ENCODE measurements at places on chromosomes 12 and 14. TPM values are rescaled to one million over a fixed set of nuclear protein-coding genes. Genes with fewer than 3 reads are reported as not detected.

DNA sequence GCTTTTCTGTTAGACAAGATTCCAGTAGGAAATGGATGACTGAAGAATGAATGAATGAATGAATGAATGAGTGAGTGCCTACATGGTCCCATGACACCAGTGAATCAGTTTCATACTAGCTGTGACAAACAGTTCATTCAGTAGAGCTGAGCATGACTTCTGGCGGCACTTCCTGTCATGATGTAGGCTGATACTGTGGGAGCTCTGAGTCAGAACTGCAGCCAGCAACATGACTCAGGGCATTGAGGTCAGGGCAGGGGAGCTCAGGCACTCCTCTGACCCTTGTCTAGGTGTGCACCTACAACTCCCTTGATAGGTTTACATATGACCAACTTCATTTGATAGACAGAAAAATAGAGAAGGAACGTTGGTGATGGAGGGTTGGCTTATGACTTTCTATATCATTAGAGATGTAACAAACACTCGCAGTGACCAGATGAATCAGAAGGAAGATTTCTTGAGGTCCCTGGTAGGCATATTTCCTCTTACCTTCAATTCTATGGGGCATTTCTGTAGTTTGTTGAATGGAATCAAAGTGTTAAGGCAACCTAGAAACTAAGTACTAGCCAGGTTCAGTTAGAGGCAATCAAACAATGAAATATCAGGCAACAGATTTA, 139.3 kb upstream of the ARHGAP5 start:
- peak; percentile 55 for DNase-seq
- H3K36me3 ChIP-seq = no peaks in the 10 kb centered on the region
- no peak overlapping the region for H3K4me3 ChIP-seq

The EVL gene
- 112 TPM for total RNA-seq

DNA sequence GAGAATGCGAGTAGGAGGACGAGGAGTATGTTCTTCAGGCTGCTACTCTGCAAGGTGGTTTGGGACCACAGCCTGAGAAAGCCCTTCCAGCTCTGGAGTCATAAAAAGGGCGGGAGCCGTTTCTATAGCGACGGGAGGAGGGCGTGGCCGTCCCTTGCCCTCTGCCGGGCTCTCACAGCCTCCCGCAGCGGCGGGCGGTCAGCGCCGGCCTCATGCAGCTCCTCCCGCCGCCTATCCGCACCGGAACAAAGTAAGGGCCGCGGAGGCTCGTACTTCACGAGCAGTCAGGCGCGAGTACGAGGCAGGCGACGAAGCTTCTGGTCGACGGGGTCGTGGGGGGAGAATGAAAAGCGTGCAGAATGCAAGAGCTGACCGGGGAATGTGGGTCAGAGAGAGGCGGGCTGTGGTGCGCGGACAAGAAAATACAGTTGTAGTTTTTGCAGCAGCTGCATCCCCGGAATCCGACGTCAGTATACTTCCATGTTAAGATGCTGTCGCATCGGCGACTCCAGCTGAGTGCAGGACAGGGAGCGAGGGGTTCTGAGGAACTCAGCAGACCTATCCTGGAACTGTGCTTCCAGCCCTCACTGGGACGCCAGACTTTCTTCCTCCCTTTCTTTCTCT, at the start of gene DYRK4:
TSS of gene DYRK4 (plus strand) at position 175 of the 624 bp plus-strand sequence. CDS start at position 213, 38 bp downstream.
- no peak within 1 kb of the TSS for H3K4me3 ChIP-seq
- no peak for DNase-seq
- no peak within 1 kb of the TSS for H3K27ac ChIP-seq

- H3K27ac ChIP-seq = no peak overlapping the region
- H3K36me3 ChIP-seq = no peaks in the 10 kb centered on the region
- H3K4me3 ChIP-seq = no peak overlapping the region
- no peak for DNase-seq
- H3K27me3 ChIP-seq = no peaks in the 10 kb centered on the region
Observed at GRCh38 chr12:30286345-30286926, 409.2 kb downstream of the IPO8 start.

DNA sequence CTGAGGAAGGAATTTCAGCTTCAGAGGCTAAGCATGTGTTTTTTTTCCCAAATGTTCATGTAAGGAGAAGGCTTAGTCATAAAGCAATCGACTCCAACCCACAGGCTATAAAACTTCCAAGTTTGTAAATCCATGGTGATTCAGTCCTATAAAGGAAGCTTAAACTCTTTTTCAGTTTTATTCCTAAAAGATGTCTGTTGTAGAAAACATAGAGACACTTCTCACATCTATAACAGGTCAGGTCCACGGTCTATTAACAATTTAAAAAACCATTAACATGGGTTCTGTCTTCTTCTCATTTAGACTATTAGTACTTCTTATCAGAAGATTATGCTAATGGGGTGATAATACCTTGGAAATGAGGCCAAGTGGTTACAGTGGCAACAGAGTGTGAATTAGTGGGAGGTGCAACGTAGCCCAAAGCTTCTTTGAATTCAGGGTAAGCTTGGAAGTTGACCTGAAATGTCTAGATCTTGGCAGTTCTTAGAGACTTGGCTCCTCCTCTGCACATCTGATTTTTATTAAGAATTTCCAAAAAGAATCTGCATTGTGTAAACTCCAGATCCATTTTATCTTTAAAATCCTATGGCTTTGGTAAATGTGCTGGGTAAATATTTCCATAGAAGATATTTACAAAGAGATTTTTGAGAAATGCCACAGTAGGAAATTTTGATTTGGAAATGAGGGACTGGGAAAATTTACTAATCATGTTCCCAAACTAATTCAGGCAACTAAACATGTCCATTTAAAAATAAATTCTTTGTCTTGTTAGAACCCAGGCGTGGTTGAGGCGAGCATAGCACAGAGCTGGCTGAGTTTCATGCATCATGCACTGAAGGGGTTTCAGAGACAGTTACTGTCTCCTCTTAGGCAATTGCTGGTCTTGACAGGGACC, 86.4 kb downstream of the EML1 start:
- no peak overlapping the region for H3K4me3 ChIP-seq
- H3K4me1 ChIP-seq = no peaks in the 10 kb centered on the region
- no peaks in the 10 kb centered on the region for H3K36me3 ChIP-seq
- DNase-seq = no peak
- H3K27ac ChIP-seq = no peak overlapping the region
- H3K27me3 ChIP-seq = peaks cover 3% of the 10 kb centered on the region

The GPR132 gene
- 39.6 TPM for total RNA-seq

- peaks cover 18% of the 10 kb centered on the region for H3K4me1 ChIP-seq
- H3K4me3 ChIP-seq = peak overlapping the region; percentile 97
- H3K36me3 ChIP-seq = peaks cover 5% of the 10 kb centered on the region
Observed at GRCh38 chr14:68796418-68797101, 3.7 kb upstream of the ZFP36L1 start.

DNA sequence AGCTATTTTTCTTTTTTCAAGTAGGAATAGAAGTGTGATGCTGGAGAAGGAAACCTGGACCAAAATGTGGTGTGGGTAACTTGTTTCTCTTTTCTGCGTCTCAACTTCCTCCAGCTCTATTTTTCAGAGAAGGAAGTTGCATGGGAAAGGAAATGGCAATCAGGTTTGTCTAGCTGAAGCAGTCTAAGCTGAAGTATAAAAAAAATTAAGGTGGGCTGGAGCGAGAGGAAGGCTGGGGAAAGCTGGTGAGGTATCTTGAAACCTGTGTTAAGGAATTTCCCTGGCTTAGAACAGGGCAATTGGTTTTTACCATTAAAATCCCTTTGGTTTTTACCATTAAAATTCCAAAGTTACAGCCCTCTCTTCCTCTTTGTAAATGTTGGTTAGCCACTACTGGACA, 34.2 kb upstream of the NINJ2 start:
- H3K4me3 ChIP-seq = no peak overlapping the region
- DNase-seq = no peak
- no peaks in the 10 kb centered on the region for H3K36me3 ChIP-seq
- H3K27me3 ChIP-seq = no peaks in the 10 kb centered on the region

The RNASE1 gene
- total RNA-seq = 0.40 TPM

The TAS2R20 gene
- total RNA-seq = 1.2 TPM

DNA sequence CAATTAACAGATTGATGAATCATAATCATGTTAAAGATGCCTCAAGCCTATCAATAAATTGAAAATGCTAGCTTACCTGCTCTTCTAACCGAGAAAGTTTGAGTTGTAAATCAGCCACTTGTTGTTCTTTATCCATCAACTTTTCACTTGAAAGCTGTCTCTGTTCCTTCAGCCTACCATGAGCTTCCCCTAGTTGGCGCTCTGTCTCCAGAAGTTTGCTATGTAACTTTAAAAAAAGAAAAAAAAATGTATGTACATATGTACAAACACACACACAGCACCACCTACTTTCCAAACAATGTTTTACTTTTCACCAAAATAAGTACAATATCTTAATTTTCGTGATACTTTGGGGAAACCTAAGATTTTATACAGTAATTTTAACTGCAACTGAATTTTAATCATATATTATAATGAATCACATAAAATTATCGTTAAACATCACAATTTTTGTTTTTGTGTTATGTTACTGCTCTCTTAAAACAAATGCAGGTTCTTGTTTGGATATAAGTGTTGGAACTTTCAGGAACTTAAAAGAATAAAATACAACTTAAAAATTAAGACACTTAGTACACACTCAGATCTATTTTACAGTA, 101.2 kb downstream of the EEA1 start:
- DNase-seq = peak; percentile 12
- no peak overlapping the region for H3K27ac ChIP-seq
- H3K27me3 ChIP-seq = no peaks in the 10 kb centered on the region
- no peaks in the 10 kb centered on the region for H3K36me3 ChIP-seq

- no peak within 1 kb of the TSS for H3K27ac ChIP-seq
- H3K36me3 ChIP-seq = no peaks in the 10 kb centered on the region
- peaks cover 24% of the 10 kb centered on the region for H3K27me3 ChIP-seq
- peaks cover 6% of the 10 kb centered on the region for H3K4me1 ChIP-seq
Observed at GRCh38 chr12:62934799-62935674, at the start of gene PPM1H. PPM1H (minus strand) TSS chr12:62935150; CDS start chr12:62934736, 414 bp downstream.

DNA sequence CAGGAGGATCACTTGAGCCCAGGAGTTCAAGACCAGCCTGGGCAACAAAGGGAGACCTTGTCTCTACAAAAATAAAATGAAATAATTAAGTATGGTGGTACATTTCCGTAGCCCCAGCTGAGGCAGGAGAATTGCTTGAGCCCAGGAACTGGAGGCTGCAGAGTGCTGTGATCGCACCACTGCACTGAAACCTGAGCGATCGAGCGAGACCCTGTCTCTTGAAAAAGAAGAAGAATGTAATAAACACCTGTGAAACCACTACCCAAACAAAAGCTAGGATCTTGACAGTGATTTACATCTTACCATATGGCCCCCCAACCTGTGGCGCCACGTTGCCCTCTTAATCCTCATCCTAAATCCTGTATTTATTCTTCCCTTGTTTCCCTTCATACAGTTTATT, 5.7 kb upstream of the DTX1 start:
- no peak overlapping the region for H3K4me3 ChIP-seq
- no peak overlapping the region for H3K27ac ChIP-seq
- no peaks in the 10 kb centered on the region for H3K36me3 ChIP-seq
- peaks cover under 1% of the 10 kb centered on the region for H3K27me3 ChIP-seq
- H3K4me1 ChIP-seq = peaks cover 35% of the 10 kb centered on the region

- no peaks in the 10 kb centered on the region for H3K36me3 ChIP-seq
- H3K4me1 ChIP-seq = peaks cover 43% of the 10 kb centered on the region
- peak overlapping the region; percentile 64 for H3K27ac ChIP-seq
- 0 out of 2 replicates have a peak overlapping the region, but pooled peaks have one; percentile 3 for H3K4me3 ChIP-seq
Observed at GRCh38 chr14:24273422-24273998, 2.1 kb upstream of the RABGGTA start.

- H3K27ac ChIP-seq = no peak overlapping the region
- no peaks in the 10 kb centered on the region for H3K27me3 ChIP-seq
- H3K36me3 ChIP-seq = peaks cover 2% of the 10 kb centered on the region
- no peaks in the 10 kb centered on the region for H3K4me1 ChIP-seq
Observed at GRCh38 chr12:113931517-113931916, 34.6 kb downstream of the RBM19 start.

The SERPINA12 gene
- total RNA-seq = not detected

The CDCA4 gene
- 60.2 TPM for total RNA-seq

- H3K4me3 ChIP-seq = no peak overlapping the region
- no peaks in the 10 kb centered on the region for H3K27me3 ChIP-seq
- no peak for DNase-seq
- peaks cover 10% of the 10 kb centered on the region for H3K4me1 ChIP-seq
Observed at GRCh38 chr12:50120521-50120920, 8.5 kb downstream of the COX14 start.

- H3K4me1 ChIP-seq = no peaks in the 10 kb centered on the region
- H3K27me3 ChIP-seq = no peaks in the 10 kb centered on the region
- no peak overlapping the region for H3K4me3 ChIP-seq
- H3K27ac ChIP-seq = no peak overlapping the region
- DNase-seq = no peak
- no peaks in the 10 kb centered on the region for H3K36me3 ChIP-seq
Observed at GRCh38 chr12:15627995-15628945, 160.9 kb downstream of the EPS8 start.

GRCh38 chr14:54788701-54789100, 113.9 kb downstream of the GCH1 start:
- DNase-seq = no peak
- no peaks in the 10 kb centered on the region for H3K4me1 ChIP-seq
- H3K4me3 ChIP-seq = no peak overlapping the region

DNA sequence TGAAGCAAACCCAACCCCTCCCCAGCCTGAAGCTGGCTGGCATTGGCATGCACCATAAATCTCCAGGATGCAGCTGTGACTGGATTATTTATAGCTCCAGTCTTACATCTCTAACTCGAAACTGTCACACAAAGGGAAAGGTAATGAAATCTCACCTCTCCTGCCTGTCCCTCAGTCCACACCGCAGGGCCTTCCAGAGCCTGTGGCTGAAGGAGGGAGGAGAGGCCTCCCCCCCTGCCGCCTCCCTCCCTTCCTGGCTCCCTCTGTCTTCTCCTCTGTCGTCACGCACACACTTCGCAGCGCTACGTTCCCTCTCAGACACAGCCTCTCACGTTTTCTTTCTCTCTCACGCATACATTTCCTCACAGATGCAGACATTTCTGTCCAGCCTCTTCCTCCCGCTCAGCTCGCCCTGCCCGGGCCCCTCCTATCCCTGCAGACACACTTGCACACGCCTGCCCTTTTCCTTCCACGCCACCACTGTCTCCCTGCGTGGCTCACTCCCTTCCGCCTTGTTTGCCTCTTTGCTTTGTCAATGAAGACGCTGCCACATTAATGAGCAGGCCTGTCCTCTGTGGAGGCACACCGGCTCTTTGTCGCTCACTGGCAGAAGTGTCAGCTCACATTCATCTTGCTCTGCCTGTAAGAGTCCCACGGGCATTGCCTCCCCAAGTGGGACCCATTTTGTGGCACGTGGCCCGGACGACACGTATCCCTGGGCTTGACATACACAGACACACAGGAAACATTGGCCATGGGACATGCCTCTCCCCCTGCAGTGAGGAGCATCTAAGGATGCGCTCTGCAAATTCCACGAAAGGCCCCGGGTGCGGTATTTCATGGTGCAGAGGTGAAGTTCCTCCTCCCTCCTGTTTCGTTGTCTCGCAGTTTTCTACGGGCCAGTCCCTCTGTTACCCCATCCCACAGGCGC, 27.9 kb downstream of the IRF2BPL start:
- no peaks in the 10 kb centered on the region for H3K27me3 ChIP-seq
- peak overlapping the region; percentile 66 for H3K27ac ChIP-seq
- peak overlapping the region; percentile 56 for H3K4me3 ChIP-seq
- no peak for DNase-seq
- peaks cover 29% of the 10 kb centered on the region for H3K4me1 ChIP-seq

GRCh38 chr12:88432531-88433490, 147.5 kb downstream of the KITLG start:
- no peaks in the 10 kb centered on the region for H3K36me3 ChIP-seq
- no peaks in the 10 kb centered on the region for H3K27me3 ChIP-seq
- H3K4me1 ChIP-seq = 0 out of 2 replicates have a peak, but pooled peaks cover 5% of the 10 kb centered on the region
- DNase-seq = no peak
- H3K4me3 ChIP-seq = no peak overlapping the region

The ANO2 gene
- total RNA-seq = not detected
